ENCODE measurements at places on chromosomes 4 and X.

GRCh38 chr4:98969878-98970785 is 25.4 kb upstream of the METAP1 start:
- DNase-seq: no peak

GRCh38 chr4:119337010-119337409 is 15.1 kb upstream of the FABP2 start:
- no peak for DNase-seq

DNA sequence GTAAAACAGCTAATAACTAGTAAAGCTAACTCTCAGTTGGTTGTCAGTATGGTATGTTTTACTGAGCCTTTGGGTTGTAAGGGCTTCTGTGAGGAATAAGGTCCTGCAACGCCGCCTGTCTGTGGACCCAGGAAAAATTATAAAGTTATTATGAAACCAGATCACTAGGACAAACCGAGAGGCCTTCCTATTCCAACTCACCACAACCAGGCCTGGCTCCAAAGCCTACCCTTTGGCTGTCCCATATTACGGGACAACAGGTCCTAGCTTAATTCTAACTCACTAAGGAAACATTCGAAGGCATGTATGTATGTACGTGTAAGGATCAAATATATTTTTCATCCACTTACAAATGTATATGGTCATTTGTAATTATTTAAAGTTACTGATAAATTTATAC is 1.4 kb downstream of the ANKRD17 start:
- DNase-seq: peak; percentile 74

DNA sequence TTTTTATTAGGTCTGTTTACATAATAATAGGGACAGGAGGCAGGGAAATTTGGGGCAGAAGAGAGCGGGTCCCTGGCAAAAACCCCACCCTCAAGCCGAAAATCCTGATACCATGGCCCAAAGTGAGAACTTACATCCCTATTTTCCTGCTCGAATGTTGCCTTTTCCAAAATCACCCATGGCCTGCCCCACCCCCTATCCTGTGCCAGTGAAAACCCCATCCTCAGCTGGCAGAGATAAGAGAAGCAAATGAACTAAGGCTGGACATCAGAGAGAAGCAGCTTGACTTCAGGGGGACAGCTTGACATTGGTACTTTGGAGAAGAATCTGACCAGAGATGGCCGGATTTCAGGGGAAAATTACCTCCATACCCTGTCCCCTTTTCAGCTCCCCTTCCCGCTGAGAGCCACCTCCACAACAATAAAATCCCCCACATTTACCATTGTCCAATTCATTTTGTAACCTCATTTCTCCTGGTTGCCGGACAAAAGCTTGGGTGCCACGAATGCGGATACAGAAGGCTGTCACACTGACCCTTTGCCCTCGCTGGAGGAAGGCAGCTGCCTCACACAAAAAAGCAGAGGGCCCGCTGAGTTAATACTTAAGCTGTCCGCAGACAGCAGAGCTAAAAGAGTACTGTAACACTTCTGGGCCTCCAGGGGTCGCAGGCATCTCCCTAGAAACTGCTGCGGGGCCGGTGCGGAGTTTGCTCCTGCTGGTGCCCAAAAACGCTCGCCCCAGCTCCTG is 196.2 kb downstream of the SNCA start:
- no peak for DNase-seq

- DNase-seq: peak; percentile 1
Measured at GRCh38 chr4:106569146-106570031, 200.8 kb upstream of the GIMD1 start.

DNA sequence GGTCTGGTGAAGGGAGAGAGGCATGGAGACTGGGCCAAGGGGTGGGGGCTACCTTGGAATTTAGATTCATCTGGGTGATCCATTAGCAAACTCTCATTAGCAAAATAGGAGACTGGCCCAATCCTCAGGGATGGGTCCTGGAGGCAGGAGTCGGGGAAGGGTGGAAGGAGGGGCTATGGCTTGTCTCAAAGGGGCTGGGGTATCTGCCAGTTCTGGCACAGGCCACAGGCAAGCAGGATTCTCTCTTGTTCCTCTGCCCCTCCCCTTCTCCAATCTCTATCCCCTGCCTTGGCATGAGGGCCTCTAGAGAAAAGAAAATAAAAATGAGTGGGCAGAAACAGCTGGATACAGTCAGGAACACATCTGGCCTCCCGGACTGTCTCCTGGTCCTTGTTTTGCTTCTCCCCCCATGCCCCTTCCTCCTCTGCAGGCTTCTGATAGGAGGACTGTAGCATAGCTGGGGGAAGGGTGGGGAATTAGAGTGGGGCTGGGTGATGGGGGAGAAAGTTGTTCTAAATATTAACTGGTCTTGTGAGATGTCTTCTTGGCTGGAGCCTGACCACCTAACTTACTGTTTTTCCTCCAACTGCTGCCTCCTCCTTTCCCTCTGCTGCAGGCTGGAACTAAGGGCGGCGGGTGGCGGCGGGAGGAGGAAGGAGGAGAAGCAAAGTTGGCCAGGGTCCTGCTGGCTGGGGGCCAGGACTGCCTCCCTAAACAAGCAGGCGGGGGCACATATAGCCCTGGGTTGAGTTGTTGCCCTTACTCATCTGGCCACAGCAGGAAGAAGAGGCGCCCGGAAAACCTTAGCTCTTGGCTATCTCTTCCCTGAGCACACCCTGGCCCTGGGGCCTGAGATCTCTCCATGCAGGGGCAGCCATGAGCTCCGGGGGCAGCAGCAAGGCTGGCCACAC is 53.3 kb upstream of the LAS1L start:
- DNase-seq: no peak

DNA sequence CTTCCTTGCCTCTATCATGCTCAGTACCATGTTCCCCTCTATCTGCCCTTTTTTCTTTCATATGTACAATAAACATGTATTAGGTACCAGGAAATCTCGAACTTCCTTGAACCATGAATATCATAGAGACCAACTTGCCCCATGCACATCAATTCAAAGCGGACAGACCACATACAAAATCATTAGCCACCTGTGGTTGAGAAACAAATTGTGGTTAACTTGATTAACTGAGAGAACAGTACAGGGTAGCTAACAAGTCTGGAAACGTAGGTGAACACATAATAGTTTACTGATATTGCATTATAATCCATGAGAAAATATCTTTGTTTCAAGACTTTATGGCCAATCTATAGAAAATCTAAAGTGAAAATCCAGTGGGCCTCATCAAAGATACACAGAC is 8.2 kb downstream of the CASP3 start:
- peak; percentile 25 for DNase-seq

DNA sequence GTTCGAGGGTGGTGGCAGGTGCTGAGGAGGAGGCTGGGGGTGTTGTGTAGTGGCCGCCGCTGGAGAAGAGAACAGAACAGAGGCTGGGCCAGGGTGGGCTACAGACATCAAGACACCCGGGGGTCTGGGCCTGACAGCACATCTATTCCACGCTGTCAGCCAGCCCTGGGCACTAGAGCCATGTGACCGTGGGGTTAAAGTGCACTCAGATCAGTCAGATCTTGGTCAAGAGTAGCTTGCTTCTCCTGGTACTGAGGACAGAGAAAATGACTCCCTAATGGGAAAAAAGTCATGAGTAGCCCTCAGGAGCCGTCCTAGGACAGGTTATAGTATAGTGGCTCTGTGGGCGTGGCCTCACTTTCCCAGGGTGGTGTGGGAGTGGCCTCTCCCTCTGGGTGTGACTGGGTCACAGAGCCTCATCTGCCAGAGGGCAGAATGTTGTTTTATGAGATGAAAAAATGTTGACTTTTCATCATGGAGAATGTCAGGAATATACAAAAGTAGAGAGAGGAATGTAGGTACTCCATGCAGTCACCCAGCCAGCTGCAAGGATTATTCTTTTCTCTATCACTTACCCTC is 19.4 kb downstream of the TRMT44 start:
- no peak for DNase-seq

All from GM12865 (cell line).